Neural crest cell (in vitro differentiated cells): ENCODE measurements at places on chromosomes 11 and 22.

DNA sequence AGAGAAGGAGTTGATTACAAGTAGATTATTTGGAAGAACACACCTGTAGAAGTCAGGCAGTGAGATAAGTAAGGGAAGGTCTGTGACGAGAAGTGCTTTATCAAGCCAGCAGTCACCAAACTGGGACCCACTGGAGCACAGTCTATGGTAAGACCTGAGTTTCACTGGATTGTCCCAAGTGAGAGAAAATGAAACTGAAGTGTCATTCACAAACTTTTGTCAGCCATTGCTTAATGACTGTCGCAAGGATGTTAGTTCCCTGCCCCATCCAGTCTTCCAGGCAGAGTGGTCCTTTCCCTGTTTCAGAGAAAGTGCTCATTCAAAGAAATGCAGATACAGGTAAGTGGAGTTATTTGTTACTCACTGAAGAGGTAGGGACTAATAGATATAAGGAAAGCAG lies 728.0 kb upstream of the TENM4 start:
- DNase-seq = no peak

- no peak for DNase-seq
These were observed 56.1 kb downstream of the MICAL2 start for GRCh38 chr11:12166299-12167060.

- DNase-seq = no peak
These were observed 120.6 kb downstream of the PDE3B start for GRCh38 chr11:14764179-14764578.

GRCh38 chr22:44445307-44445680 lies 52.7 kb downstream of the RTL6 start:
- no peak for DNase-seq

DNA sequence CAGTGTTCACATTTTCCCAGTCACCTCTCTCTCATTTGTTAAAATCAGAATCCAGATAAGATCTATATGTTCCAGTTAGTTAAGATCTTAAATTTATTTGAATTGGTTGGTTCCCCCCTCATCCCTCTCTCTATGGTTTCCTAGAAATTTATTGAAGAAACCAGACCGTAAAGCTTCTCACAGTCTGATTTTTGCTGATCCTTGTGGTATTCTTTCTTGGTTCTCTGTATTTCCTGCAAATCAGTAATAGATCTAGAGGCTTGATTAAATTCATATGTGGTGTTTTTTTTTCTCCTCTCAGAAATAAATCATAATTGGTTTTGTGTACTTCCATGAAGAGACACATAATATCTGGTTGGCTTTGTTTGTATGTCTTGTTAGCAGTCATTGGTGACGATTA lies 147.5 kb downstream of the TMEM135 start:
- DNase-seq = no peak

DNA sequence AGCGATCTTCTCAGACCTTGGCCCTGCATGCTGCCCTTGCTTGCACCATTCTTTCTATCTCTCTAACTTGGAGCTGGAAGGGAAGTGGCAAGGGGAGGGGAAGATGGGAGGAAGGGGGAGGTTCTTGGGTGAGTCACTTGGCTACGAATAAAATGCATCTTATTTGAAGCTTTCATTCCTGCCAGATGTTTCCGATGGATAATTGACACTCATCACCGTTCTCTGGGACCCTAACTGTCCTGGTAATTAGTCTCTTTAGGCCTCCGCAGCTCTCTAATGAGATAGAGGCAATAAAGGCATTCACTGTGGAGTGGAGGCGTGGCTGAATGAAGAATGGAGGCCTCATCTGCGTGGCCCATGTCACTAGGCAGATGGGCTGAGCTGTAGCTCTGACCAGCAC lies 960.1 kb downstream of the NTM start:
- DNase-seq = no peak

GRCh38 chr11:46075928-46076327 lies 45.3 kb downstream of the PHF21A start:
- DNase-seq = no peak

DNA sequence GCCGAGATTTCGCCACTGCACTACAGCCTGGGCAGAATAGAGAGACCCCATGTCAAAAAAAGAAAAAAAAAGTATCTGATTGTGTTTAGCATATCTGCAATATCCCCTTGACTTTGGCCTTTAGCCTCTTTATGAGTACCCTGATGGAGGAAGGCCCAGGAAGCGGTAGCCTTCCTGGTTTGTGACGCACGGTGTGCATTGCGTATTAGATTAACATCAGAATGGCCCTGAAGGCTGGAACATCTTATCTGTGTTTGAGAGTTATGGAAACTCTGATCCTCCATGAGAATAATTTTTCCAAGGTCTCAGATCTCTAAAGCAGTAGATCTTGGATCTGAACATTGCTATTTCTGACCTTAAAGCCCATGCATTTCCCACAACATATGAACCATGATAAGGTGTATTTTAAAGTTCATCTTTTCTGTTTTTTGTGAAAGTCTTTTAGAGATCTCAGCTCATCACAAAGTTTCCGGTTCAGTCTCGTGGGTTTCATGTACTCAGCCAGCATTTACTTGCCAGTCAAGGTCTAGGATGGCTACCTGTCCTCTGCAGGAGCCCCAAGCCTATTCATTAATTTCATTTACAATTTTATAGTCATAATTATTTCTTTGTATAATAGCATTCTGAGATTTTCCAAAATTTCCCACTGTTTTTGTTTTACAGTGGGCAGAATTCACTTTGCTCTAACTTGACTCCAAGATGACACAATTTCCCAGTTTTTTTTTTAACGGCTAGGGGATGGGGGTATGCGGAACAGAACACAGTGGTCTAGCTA lies 605 bp upstream of the FDX1 start:
- DNase-seq = no peak

DNA sequence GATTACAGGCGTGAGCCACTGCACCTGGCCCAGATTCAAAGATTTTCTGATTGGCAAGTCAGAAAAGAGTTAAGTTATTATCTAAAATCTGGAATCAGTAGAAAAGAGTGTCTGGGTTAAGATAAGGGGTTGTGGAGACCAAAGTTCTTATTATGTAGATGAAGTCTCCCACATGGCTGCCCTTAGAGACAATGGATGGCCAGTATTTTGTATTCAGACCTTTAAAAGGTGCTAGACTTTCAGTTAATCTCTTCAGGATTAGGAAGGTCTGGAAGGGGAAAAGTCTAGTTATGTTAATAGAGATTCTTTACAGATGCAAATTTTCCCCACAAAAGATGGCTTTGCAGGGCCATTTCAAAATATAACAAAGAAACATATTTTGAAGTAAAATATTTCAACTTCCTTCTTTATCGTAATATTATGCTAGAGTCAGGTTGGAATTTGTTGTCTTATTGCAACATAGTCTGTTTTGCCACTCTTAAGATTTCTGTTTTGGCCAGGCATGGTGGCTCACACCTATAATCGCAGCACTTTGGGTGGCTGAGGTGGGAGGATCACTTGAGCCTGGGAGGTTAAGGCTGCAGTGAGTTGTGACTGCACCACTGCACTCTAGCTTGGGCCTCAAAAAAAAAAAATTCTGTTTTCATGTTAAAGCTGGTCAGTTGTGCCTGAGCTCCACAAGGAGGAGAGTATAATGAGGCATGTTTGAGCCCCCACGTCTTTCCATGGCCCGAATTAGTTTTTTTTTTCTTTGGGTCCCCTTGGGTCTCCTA lies 14.0 kb downstream of the GRAMD1B start:
- no peak for DNase-seq

- no peak for DNase-seq
These were observed 387.8 kb upstream of the LARGE1 start for GRCh38 chr22:34308101-34308500.

DNA sequence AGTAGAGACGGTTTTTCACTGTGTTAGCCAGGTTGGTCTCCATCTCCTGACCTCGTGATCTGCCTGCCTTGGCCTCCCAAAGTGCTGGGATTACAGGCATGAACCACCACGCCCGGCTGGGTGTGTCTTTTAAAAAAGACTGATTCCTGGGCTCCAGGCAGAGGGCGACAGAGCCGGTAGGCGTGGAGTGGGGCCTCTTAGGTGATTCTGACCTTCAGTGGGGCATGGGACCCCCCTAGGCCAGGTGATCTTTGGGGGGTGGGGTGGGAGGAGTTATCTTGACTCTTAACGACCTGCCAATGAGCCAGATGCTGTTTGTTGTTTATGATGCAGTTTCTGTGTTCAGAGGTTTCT lies 12.9 kb upstream of the SORL1-AS1 start:
- DNase-seq = no peak

DNA sequence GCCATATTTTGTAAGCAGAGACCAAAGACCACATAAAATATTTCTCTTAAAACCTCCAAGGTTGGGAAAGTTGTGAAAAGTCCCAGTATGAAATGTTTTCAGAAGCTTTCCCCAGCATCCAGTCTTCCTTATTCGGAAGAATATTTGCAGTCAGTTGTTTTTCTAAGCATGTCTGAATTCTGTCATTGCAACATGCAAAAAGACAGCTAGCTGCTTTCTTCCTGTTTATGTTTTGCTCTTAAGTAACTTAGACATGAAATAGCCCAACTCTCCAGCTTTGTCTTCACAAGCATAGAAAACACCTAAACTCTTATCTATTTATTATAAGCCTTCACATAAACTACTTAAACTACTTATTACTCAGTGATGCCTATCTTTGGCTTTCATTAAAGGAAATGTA lies 57.9 kb upstream of the MMP13 start:
- DNase-seq = no peak

DNA sequence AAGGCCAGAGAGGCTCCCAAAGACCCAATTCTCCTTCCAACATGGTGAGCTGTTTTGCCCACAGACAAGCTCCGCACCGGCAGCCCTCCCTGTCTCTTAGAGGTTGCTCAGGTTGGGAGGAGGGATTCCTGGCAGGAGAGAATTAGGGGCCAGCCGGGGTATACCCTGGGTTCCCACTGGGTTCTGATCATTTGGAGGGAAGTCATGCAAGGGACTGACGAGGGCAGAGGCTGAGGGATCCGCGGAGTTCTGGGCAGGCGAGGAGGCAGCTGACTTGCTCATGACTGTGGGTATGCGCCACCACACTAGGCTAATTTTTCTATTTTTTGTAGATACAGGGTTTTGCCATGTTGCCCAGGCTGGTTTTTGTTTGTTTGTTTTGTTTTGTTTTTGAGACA lies 4.6 kb downstream of the ST3GAL4 start:
- DNase-seq = no peak

DNA sequence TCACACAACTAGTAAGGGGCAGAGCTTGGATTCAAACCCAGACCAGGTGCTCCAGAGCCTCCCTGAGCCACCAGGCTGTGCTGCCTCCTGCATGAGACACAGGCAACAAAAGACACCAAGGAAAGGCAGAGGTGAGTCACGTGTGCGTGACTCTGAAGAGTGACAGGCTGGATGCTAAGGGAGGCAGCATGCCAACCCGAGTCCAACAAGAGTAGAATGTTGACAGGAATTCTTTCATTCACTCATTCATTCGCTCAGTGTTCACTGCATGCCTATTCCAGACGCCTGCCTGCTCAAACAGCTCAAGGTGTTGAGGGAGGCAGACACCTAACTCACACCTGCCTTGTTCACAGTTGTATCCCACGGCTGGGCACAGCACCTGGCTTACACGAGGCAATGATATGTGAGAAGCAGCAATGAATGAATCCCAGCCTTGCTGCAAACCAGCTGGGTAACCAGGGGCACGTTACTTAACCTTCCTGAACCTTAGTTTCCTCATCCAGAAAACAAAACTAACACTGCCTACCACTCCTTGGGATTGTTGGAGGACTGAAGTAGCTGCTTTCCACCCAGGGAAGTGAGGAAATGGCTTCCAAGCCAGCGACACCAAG lies 73.8 kb upstream of the ARFGAP3 start:
- no peak for DNase-seq

DNA sequence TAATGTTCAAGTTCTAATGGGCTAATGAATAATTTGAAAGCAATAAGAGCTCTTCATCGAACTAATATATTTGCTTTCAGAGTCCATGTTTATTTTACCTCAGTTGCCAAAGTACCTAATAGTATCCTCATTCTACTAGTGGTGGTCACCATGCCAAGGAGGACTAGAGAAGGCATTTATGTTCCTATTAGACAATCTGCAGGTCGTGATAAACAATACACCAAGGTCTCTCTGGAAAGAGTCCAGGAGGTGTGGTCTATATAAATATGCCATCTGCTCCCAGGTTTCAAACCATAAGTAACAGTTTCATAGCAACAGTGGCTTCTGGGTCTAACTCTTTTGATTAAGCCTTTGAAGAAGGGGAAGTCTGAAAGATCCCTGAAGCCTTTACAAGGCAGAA lies 42.9 kb downstream of the ARFGAP3 start:
- DNase-seq = no peak

- DNase-seq = no peak
These were observed 48.2 kb downstream of the RTL6 start for GRCh38 chr22:44449683-44450425.

GRCh38 chr11:87454241-87454640 lies 416.5 kb downstream of the TMEM135 start:
- no peak for DNase-seq

DNA sequence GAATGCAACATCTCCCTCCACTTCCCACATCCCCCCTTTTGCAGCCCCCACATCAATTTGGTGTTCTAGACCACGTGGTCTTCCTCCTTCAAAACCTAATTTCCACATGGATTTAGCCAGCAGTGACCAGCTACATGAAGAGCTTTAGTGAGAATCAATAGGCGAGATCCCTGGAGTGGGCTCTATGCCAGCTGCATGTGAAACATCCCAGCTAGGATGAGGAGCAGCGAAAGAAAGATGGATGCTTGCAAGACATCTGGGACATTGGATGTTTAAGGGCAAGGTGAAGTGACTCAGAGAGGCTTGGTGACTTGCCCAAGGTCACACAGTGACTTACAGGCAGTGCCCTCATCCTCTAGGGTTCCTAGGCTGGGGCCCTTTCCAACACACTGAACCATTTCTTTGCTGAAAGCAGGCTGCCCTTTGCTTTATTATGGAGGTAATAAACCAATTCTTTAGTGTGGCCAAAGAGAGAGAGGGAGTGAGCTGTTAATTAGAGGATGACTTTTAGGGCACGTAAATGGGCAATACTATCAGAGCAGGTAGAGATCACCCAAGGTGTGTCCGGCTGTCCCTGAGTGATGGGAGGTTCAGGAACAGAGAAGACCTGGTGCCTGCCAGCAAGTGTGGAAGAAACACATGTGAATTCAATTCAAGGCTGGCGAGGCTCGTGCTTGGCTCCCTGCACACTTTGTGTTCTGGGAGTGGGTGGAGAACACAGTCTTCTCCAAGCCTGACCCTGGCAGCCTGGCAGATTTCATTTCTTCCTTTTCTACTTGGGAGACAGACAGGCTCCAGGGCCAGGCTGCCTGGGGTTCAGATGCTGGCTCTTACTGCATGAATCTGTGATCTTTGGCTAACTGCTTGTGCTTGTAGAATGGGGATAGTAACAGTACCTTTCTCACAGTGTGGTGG lies 24.0 kb downstream of the TSPAN18 start:
- DNase-seq = no peak

- DNase-seq = no peak
These were observed 95.9 kb downstream of the ARHGAP8 start for GRCh38 chr22:44848296-44848741.

GRCh38 chr11:122734848-122735496 lies 79.5 kb downstream of the UBASH3B start:
- DNase-seq = no peak

- DNase-seq = no peak
These were observed 127.7 kb upstream of the SESN3 start for GRCh38 chr11:95358511-95359340.

- no peak for DNase-seq
These were observed 41.6 kb downstream of the WEE1 start for GRCh38 chr11:9615031-9615451.
